ENCODE measurements at places on chromosomes 2 and 18. TPM values are rescaled to one million over a fixed set of nuclear protein-coding genes. Genes with fewer than 3 reads are reported as not detected.

CFAP210 gene
- not detected for total RNA-seq

C2orf15 gene
- 1.2 TPM for total RNA-seq

PIEZO2 gene
- total RNA-seq, result not detected

DNA sequence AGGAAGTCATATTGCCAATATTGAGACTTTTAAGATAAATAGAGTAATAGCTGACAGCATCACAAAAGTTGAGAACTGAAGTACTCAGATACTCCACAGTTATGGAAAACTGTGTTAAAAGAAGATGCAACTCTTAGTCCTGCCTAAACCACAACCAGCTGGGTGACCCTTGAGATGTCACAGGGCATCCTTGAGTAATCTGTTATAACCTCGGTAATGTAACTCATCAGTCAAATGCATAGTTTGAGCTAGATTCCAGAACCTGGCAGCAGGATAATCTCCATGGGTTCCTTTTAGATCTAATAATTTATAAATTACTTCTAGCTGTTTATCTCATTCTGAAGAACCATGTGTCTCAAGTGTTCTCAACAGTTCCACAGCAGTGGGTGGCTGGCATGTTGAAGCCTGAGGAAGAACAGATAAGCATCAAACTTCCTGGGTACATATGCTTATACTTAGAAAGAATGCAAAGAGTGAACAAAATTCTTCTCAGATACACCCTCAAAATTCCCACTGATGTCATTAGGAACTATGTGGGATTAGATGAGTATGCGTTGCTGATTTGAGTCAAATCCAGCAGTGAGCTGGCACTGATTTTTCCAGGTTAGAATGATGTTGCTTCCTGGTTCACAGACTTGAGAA lies 304.1 kb upstream of the ERBB4 start:
- H3K4me3 ChIP-seq, result no peak overlapping the region
- no peaks in the 10 kb centered on the region for H3K36me3 ChIP-seq
- no peak overlapping the region for H3K27ac ChIP-seq
- no peaks in the 10 kb centered on the region for H3K27me3 ChIP-seq
